ENCODE measurements at places on chromosomes 1 and 21.
A peak's percentile ranks its signal among the peaks of the same experiment; 100 is the strongest.

DNA sequence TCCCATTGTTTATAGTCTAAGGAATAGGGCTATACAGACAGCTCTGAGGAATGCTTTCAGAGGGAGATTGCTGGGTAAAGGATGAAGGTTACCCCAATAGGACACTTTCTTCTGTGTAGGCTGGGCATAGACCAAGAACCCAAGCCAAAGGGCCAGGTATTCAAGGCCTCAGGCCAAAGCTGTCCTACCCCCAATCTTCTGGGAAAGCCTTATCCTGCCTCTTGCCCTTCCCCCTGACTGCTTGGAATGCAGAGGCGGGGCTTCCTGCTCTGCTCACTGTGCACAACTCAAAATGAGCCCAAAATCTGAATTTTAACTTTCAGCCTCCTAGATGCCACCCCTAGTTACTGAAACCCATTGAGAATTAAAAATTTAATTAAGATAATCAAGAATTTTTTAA is 2.2 kb downstream of the OR10Z1 start:
- no peak for DNase-seq

- no peak for DNase-seq
These were observed 90.1 kb downstream of the DTL start for GRCh38 chr1:212125654-212126053.

GRCh38 chr1:219010720-219011119 is 163.0 kb upstream of the LYPLAL1 start:
- DNase-seq: no peak

DNA sequence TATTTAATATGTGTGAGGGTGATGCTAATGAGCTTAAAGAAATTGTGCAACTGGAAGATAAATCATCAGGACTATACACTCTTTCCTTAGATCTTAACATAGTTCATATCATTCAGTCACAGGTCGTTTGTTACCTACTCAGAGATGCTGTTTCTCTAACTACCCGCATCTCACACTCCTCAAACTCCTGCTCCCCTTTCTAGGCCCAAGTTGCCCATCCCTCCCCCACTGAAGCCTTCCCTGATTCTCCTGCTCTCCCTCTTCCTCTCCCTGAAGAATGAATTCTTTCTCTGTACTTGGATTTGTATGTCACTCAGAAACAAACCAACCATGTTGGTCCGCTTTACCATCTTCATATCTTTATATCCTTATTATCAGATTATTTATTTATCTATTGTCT is 9.1 kb downstream of the SH3GLB1 start:
- no peak for DNase-seq

DNA sequence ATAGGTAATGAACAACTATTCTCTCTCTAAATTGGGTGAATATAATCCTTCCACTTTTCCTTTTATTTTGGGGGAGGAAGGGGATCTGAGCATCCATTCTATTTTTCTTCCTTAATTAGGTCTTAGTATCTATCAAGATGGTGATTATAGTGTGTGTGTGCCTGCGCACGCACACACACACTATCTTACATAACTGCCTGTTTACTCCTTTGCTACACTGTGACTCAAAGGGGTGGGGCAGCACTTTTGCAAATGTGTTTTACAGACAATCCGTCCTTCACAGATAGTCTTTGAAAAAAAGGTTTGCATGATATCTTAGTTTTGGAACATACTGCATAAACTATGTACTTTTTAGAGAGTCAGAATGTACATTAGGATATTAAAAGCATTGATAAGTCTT is 191.5 kb downstream of the SDCCAG8 start:
- no peak for DNase-seq

- DNase-seq: peak; percentile 69
These were observed at the start of gene RAVER2 for GRCh38 chr1:64744492-64745180. TSS of gene RAVER2 (plus strand) at chr1:64745075. CDS start at chr1:64745173, 98 bp downstream.

- no peak for DNase-seq
These were observed 43.1 kb downstream of the CASZ1 start for GRCh38 chr1:10753299-10753698.

DNA sequence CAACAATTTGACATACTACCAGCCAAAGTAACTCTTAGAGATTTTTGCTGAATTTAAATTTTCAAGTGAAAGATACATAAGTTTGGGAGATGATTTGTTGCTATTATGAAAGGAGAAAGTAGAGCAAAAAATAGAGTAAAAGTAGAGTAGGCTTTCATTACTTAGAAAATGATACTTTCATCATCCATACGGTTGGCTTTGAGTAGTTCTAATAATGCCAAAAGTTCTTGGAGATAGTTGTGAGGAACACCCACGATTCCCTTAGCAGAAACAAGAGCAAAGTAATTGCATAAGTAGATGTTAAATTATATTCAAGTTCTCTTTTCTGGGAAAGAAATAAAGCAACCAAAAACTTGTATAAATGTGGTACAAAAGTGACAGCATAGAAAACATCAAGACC is 95.0 kb upstream of the VAV3 start:
- DNase-seq: no peak

DNA sequence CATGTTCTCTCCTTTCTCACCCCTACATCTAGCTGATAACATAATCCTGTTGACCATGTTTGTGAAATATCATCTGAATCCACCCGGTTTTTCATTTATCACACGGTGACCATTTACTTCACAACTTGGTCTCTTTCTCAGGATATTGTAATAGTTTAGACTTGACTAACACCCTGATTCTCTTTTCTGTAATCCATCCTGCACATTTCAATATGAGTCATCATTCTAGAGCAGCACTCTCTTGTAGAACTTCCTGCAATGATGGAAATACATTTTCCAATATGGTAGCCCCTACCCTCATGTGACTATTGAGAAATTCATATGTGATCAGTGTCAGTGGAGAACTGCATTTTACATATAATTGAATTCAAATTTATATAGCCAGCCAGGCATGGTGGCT is 2.3 kb upstream of the JAM2 start:
- DNase-seq: peak; percentile 36

DNA sequence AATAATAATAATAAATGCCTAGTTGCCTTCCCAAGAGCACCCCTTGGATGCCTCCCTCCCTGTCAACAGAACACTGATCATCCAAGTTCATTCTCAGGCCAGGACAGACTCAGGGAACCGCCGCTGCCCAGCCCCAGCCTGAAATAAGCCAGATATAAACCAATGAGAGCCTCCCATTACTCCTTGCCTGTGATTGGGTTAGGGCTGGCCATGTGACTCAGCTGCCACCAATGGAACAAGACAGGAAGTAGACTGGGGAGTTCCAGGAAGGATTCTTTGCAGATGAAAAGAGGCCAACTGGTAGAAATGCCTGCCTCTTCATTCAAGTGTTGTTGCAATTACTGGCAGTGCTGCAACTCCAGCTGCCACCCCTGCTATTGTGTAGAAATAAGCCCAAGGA is 146.4 kb upstream of the TIAM1 start:
- DNase-seq: no peak

GRCh38 chr1:32904797-32905196 is 3.6 kb upstream of the TMEM54 start:
- DNase-seq: no peak

GRCh38 chr1:226838456-226838855 is 32.0 kb upstream of the PSEN2 start:
- no peak for DNase-seq

DNA sequence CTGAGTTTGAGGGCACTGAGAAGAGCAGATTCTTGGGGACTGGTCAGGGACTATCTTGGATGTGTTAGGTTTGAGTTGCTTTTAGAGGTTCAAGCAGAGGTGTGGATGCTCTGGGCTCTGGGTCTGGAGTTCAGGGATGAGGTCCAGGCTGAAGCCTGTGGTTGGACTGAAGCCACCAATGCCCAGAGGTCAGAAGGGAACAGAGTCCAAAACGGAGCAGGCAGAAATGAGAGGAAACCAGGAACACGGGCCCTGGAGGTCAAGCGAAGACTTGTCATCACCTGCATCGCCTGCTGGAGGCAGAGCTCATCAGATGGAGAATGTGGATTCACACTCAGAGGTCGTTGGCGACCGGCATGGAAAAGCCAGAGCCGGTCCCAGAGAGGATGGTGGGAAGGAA is 129.6 kb upstream of the TMEM51 start:
- no peak for DNase-seq

DNA sequence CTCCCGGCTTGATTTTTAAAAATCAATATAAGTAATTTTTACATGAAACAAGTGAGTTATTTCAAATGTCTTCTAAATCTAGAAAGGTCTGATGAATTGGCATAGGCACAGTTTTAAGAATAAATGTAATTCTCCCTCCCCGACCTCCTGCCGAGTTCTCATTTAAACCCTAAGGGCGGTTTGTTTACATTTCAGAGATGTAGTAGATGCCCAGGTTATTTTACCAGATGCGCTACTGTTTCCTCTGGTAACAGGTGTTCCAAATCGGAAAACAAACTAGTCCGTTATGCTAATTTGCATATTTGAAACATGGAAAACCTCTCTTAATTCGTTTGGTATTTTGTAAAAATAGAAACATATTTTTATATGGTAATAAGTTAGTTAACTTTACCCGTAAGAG is 53.8 kb upstream of the CFAP126 start:
- no peak for DNase-seq

DNA sequence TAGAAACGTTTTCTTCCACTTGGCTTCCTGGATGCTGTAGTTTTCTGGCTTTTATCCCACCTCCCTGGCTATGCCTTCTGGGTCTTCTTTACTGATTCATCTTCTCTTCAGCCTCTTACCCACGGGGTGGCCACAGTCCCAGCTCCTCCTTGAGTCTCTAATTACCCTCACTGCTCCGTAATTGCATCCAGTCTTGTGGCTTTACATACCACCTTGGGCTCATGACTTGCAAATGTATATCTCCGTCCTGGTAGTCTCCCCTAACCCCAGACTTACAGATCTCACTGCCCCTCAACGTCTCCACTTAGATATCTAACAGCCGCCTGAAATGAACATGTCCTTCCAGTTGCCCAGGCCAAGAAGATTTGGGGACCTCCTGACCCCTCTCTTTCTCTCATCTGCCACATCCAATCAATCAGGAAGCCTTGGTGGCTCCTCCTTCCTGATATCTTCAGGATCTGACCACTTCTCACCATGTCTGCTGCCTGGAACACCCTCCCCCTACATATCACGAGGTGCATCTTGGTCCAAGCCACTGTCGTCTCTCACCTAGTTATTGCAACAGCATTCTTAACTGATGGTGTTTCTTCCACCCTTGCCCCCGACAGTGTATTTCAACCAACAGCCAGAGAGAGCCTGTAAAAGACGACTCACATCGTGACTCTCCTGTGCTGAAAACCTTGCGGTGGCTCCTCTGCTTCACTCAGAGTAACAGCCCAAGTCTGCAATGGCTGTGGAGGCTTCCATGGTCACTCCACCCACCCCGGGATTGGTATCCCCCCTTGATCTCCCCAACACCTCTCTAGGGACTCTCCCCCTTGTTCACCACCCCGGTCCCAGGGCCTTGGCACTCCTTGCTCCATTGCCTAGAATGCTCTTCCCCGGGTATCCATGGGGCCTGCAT is 219.0 kb upstream of the POU3F1 start:
- no peak for DNase-seq

DNA sequence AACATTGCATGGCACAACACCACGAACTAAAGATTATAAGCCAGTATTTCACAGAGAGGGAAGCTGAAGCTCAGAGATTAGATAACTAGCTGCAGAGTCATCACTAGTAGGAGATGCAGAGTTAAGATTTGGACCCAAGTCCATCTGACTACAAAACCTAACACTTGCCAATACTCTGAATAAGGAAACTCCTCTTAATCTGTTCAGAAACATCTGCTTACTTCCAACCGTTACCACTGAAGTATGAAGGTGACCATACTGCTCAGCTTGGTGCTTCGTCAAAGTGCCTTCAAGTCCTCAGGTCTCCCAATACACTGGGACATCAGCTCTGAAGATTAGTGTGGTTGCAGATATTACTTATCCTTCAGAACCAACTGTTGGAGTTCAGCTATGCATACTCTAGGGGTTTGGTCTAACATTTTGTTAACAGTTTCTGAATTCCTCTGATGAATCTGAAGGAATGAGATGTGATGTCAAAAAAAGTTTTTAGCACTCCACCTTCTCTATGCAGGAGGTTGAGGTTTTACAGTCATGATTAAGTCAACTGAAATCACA is 179.6 kb downstream of the TPR start:
- DNase-seq: no peak

GRCh38 chr1:23037081-23037740 is 17.9 kb downstream of the KDM1A start:
- DNase-seq: no peak

GRCh38 chr1:2047749-2048729 is 2.2 kb upstream of the PRKCZ start:
- DNase-seq: no peak

DNA sequence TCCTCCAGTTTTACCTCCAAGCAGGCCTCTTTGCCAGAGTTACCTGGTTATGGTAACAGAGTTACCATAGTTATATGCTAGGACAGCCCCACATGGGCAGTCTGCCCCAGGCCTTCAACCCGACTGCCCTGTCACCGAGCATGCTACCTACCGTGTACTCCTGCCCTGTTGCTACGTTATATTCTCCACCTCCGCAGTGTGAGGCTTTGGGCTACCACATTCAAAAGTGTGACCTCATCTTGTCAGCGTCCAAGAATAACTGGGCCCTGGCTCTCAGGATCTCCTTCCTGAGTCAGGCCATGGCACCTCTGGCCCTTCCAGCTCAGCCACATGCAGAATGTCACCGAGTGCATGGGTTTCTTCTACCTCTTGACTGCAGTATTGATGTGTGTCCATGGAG is 8.9 kb downstream of the MAPKAPK2 start:
- no peak for DNase-seq

DNA sequence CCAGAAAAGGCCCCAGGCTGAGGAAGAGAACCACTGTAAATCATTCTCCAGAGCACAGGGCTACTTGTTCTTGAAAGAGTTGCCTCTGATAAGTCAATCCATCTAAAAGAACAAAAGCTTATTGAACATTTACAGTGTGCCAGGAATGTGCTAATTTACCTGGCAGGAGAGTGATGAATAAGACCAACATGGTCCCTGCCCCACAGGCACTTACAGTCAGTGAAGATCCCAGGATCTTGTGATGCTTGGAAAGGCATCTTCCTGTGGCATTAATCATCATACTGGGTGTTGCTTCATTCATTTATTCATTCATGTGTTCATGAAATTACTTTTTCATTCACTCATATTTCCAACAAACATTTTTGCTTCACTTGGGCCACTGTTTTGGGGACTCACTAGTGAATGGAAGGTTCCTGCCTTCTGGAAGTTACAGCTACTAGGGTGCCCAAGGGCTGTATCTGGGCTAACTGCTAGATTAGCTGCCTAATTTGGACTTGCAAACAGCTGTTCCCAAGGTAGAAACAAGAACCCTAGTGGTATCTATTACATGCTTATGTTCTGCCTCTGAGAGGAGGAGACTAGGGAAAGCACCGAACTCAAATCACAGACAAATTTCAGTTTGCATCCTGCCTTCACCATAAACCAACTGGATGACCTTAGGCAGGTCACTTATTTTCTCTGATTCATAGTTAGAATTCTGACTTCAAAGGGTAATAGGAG is 133.5 kb downstream of the CLIC6 start:
- DNase-seq: no peak

DNA sequence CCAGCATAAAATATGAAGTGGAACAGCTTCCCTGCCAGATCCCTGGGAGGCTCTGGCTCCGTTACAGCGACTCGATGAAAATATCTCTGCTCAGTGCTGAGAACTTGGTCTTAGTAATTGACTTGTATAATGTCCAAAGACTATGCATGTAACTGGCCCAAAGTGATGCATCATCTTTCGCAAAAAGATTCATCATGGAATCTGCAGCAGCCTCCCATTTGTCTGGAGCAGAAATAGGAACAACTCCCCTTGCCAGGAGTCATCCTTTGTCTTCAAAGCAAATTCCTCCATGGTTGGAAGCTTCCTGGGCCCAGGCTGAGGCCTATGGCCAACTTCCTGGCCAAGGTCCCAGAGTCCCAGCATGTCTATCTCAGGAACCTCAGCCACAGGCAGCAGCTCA is 16.9 kb upstream of the SLC6A17 start:
- no peak for DNase-seq

GRCh38 chr1:213720032-213720431 is 267.7 kb upstream of the PROX1 start:
- DNase-seq: no peak

Data from GM13977 (cell line).